Activated CD8-positive, alpha-beta T cell treated with anti-CD3 and anti-CD28 coated beads, Interleukin-2, amount 10 ng/mL, durations not matched to agents 7 days and 5 days (primary cell): ENCODE measurements at places on chromosomes 1 and 21.
A peak's percentile ranks its signal among the peaks of the same experiment; 100 is the strongest.

GRCh38 chr1:247296599-247297180, 35.0 kb downstream of the ZNF496 start:
- no peak for DNase-seq

DNA sequence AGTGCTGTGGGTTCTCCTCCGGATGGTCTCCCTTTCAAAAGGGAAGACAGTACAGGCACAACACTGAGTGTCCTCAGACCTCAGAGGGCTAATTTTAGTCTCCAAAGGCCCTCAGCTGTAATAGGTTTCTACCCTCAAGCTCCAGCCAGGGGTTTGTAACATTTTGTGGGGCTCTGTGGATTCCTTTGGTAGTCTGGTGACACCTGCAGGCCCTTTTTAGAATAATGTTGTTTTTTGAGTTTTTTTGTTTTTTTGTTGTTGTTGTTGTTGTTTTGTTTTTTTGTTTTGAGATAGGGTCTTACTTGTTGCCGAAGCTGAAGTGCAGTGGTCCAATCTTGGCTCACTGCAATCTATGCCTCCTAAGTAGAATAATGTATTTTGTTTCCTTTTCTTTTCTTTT, 15.0 kb upstream of the TMEM201 start:
- DNase-seq: no peak

DNA sequence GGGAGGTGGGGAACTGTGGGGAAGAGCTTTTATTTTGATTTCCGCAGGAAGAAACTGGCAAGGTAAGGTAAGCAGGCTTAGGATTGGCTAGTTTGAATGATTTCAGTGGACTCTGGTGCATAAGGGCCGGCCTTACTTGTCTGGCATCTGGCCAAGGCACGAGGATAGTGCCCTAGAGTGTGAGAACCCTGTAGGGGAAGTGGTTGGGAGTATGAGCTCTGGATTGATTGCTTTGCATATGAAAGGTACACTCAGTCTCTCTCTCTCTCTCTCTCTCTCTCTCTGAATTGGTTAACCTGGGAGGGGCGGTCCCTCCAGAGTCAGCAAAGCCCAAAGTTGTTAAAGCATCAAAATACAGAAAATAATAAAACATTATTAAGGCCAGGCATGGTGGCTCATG, 463.0 kb downstream of the SIPA1L2 start:
- DNase-seq: no peak

GRCh38 chr1:227785094-227785804, 30.2 kb upstream of the PRSS38 start:
- peak; percentile 15 for DNase-seq

DNA sequence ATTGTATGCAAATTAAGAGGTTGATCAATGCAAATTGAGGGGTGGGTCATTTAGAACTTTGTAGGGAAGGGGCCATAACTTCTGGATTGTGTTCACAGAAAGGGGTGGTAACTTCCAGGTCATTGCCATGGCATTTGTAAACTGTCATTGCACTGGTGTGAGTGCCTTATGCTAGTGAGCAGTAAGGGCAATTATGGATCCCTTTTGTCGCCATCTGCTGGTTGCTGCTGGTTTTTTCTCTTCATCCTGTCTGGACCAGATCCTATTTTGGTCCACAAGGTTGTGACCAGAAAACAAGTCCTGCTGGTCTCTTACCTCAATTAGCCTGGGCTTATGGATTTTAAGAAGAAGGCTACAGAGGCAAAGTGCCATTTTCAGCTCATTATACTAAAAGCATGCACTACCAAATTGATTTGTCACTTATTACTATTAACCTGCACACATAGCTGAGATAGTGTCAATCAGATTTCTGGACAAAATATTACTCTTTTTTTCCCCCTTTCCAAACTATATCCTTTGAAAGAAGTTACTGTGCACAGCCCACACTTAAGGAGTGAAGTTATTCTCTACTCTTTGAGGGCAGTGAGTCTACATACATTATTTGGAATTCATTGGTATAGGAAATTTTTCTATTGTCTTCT, 196.2 kb downstream of the ZC3H11B start:
- peak; percentile 66 for DNase-seq

DNA sequence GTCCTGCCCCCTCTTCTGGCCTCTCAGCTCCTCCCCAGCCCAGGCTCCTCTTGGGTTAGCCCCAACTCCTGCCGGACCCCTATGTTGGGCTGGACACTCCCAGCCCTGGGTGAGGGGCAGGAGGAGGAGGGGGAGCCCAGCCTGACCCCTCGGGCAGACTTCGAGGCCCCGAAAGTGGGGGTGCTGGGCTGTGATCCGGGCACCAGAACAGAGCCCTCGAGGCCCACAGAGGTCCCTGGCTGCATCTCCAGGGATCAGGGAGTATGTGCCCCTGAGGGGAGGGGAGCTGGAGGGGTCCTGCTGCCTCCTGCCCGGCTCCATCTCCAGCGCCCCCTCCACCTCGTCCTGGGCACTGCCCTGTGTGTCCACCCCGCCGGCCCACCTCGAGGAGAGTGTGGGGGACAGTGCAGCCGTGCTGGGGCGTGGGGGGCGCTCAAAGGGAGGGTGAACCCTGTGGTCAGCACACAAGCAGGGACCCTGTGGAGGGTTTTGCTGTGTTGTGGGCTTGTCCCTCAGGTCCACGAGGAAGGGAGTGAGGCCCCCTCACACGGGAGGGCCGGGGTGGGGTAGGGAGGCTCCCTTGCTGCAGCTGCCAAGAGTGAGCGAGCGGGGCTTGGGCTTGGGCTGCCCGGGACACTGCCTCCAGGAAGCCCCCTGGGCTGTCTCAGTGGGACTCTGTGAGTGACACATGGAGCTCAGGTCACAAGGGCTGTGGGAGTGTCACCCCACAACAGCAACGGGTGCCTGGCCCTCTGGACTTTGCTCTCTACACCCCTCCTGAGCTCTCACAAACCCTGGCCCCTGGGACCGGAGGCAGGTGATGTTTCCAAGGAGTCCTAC, 54.4 kb downstream of the COL18A1 start:
- no peak for DNase-seq

DNA sequence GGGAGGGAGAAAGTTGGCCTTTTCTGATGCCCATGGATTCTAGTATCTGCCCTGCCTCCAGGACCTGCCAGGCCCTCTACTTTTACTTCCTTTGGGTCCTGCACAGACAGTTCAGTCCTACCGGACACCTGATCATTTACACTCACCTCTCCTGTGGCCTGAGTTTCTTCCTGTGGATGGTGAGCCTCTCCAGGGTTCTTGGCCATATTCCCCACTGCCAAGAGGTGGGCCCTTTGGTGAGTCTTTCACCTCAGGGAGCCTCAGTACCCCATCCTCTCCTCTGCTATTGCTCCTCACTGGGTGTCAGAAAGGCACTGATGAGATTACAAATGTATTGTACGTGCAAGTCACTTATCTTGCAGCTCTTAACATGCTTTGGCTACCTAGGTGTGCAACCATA, 81.4 kb upstream of the ETV3 start:
- DNase-seq: peak; percentile 5

GRCh38 chr1:73593364-73593763, 604.6 kb downstream of the LRRIQ3 start:
- DNase-seq: no peak

GRCh38 chr1:50109647-50110075, 941 bp downstream of the ELAVL4 start:
- no peak for DNase-seq

DNA sequence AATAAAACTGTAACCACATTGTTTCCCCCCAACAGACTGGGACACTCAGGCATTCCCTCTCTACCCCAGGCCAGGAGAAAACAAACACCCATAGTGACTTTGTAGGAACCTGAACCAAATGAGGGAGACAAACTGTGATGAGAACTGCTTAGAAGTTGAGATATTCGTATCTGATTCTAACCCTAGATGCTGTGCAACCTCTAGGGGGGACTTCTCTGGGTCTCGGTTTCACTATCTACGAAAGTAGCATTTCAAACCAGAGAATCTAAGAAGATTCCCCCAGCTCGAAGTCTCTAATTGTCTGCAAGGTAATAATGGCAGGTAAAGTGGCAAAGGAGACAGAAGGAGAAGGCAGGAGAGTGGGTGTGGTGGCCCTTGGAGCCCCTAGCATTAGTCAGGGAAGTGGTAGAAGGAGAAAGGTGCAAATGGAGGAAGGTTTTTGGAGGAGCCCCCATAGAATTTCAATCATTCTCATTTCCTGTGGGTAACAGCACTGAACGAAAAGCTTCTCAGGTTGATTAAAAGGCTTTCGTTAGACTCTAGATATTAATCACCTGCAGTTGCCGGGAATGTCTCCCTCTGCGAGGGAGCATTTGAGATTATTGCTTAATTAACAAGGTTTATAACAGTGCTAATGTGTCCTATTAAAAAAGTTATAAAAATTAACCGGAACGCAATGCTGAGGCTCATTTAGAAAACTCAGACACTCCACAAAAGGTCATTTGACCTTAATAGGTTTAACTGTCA, 46.4 kb downstream of the BEND5 start:
- no peak for DNase-seq

- DNase-seq: no peak
These were observed 341.5 kb downstream of the KCNH1 start for GRCh38 chr1:210792250-210793102.

GRCh38 chr1:30005972-30006619, 717.3 kb downstream of the MATN1 start:
- no peak for DNase-seq

GRCh38 chr1:174262349-174263241, 103.3 kb downstream of the RABGAP1L start:
- peak; percentile 32 for DNase-seq

DNA sequence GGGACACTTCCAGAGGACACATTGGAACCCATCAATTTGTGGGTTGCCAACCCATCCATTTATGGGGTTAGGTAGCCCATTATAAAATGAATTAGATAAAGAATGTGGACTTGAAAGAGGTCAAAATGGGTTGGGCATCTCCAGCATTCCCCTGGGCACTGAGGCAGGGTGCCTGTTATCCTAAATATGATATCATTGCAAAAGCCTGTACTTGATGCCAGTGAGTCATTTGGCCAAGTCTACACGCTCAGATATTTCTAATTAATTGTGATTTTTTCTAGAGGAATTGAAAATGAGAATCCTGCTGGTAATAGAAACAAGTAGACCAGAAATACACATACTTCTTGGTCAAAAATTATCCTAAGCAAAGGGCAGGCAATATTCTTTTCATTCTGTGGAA, 21.9 kb upstream of the NBL1 start:
- DNase-seq: no peak

- DNase-seq: no peak
These were observed 48.1 kb downstream of the PHC2 start for GRCh38 chr1:33382661-33383415.

DNA sequence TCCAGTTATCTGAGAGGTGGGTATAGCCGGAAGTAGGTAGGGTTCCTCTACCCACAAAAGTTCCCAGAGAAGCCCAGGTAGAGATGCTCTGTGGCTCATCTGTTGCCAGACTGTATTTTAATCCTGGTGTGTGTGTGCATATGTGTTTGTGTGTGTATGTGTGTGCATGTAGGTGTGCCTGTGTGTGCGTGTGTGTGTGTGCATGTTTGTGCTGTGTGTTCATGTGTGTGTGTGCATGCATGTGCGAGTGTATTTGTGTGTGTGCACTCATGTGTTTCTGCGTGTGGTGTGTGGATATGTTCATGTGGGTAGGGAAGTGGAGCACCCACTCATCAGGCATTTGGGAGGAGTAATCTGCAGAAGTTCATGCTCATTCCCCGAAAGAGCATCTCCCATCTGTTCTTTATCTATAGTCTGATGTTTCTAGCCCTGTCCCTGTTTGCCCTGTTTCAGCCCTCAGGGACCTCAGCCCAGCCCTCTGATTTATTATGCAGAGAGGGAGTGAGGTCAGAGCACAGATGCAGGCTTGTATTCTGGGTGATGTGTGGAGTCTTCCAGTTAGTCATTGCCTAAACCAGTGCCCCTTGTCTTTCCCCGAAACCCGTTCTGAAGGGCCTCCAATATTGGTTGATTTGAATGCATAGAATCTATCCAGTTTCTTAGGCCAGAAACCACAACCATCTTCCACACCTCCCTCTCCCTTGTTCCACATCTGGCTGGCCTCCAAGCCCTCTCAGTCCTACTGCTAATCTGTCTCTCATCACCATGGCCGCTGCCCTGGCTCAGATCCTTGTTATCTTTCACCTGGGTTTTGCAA, 69.1 kb downstream of the DISC1 start:
- DNase-seq: no peak

DNA sequence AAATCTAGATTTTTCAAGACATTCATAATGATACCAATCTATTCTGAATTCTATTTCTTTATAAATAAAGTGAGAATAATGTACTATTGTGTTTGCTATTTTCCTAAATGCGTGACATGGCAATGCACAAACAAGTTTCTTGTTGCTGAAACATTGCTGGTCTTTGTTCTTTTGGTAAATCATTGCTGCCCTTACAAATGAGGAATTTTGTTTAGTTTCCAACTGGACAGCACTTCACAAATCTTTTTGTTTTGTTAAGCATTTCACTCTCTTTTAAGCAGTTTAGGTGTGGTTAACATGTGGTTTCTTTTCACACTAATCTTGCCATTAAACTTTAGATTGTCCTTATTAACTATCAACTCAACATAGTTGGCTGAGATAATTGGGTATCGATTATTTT, 94.6 kb downstream of the LRRC7 start:
- no peak for DNase-seq

DNA sequence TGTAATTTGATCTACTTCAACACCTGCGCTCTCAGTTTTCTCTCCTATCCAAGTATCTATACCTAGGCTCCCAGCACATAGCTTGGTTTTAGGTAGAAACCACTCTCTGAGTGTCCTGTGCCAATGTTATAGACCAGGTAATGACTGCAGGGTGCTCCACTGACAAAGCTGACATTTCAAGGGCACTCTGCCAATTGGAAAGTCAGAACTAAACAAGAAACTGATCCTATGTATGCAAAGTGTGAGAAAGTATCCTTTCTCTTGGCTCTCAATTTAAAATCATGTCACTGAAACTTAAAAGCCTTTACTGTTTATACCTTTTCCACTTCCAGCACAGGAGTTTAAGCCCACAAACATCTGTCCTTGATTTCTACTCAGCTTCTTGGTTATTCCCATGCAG, 45.0 kb upstream of the AIM2 start:
- no peak for DNase-seq

- DNase-seq: peak; percentile 80
These were observed 11.6 kb upstream of the KCNJ15 start for GRCh38 chr21:38244885-38245869.

DNA sequence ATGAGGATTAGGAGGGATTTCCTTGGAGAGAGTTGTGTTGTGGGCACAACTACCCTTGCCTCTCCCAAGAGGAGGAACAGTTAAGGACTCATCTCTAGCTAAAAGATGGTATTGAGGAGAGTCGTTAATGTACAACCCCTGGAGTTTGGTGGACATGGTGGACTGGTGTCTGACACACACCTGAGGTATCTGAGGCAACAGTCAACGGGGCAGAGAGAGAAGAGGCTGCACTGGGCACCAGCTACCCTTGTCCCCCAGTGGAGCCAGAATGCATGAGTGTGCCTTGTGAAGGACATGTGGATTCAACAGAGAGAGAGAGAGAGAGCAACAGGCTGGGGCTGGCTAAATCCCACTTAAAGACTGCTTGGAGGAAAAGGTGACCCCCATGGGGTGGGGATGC, 13.0 kb downstream of the RAB7B start:
- DNase-seq: no peak

- DNase-seq: no peak
These were observed 7.9 kb downstream of the KIF17 start for GRCh38 chr1:20709868-20710267.
